ENCODE measurements at places on chromosomes 7 and 10.

DNA sequence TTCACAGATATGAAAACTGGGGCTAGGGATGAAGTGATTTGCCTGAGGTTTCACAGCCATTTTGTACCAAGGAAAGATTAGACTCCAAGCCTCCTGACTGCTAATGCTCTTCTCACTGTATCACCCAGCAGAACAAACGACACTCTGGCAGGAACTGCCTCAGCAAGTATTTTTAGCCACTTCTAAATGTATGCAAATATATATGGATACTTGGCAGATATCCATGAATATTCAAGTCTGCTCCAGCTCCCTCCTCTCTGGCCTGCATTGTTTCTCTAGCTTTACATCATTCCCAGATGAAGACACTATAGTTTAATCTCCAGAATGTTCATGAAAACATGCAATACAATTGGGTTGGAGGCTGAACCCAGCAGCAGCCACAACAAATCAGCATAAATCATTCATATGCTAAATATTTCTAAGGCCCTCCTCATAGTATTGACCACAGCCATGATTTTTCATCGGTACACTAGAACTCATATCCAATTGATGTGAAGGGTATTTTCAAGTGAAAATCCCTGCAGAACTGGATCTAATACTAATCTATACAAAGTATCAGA, 65.5 kb downstream of the HPSE2 start:
- DNase-seq = no peak

GRCh38 chr10:125006921-125007426, 65.1 kb downstream of the ZRANB1 start:
- DNase-seq = no peak

GRCh38 chr7:23357190-23358093, 58.3 kb downstream of the MALSU1 start:
- DNase-seq = no peak

- no peak for DNase-seq
These were observed 37.4 kb upstream of the GARS1 start for GRCh38 chr7:30557245-30557644.

- no peak for DNase-seq
These were observed 99.5 kb upstream of the TNRC18 start for GRCh38 chr7:5523052-5523711.

DNA sequence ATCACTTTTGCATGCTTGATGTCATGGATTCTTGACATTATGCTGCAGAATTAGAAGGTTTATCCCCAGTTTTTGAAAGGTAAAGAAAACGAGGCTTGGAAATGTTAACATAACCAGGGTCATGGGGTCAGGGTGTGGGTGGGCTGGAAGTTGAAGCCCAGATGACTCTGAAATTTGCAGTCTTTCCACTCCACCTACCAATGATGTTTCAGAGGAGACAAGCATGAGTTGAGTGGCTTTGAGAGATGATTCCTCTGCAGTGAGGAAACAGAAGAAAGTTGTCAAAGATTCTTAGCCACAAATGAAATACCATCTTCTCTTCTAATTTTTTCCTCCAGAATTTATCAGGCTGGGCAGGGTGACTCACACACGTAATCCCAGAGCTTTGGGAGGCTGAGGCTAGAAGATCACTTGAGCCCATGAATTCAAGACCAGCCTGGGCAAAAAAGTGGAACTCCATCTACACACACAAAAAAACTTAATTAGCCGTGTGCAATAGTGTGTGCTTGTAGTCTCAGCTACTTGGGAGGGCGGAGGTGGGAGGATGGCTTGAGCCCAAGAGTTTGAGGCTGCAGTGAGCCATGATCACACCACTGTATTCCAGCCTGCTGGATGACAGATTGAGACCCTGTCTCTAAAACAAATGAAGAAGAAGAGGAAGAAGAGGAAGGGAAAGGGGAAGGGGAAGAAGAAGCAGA, 239.1 kb upstream of the AUTS2 start:
- no peak for DNase-seq

DNA sequence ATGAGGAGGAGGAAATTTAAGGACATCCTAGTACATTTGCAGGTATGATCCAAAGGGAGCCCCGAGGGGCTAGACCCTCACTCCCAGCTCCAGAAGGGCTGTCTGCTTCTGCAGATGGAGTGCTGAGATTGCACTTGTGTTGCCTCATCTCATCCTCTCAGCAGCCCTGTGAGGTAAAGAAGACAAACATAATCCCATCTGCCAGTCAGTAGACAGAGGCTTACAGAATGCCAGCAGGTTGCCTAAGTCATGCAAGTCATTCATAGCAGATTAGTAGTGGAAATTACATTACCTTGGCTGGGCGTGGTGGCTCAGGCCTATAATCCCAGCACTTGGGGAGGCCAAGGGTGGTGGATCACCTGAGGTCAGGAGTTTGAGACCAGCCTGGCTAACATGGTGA, 45.4 kb downstream of the BLVRA start:
- no peak for DNase-seq

DNA sequence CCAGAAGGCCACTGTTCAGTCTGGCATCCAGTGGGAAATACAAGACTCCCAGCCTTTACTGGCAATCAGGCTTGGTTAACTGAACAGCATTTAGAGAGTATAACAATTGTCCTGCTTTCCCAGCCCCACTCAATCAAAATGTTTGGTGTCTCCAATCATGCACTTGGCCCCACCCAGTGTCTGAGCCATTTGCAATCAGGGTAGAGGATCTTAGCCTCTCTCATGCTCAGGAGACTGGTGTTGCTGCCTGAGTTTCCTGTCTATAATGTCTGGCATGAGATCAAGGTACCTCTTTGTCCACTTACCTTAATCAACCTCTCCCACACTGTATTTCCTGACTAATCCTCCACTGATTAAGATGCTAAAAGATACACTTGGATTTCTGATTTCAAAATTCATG, 290.2 kb upstream of the GHITM start:
- DNase-seq = no peak

- no peak for DNase-seq
These were observed 30.4 kb downstream of the STEAP1B start for GRCh38 chr7:22469371-22470143.

DNA sequence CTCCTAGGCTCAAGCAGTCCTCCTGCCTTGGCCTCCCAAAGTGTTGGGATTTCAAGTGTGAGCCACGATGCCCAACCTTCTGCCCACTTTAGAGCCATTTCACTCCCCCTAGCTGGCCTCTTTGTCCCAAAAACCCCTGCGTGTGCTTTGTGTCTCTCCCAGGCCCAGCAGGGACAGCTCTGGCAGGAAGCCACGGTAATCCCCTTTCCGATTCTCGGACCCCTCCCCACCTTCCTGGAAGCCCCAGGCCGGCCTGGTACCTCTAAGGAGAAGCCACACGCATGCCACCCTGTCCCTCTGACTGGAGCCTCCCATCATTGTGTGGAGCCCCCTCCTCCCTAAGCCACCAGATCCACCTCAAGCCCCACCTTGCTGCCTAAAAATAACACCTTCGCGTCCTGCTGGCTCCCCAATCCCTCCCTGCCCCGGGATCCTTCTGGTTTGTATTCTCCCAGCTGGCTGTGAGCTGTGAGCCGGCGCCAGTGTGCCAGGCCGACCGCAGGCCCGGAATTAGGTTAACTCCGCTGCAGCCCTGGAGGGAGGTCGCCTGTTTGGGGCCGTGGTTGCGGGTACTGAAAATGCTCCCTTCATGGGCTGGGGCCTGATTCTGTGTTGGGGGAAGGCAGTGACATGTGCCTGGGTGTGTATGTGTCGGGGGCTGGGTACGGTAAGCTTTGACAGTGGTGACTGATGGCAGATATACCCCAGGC, 16.4 kb upstream of the SRRM3 start:
- no peak for DNase-seq

DNA sequence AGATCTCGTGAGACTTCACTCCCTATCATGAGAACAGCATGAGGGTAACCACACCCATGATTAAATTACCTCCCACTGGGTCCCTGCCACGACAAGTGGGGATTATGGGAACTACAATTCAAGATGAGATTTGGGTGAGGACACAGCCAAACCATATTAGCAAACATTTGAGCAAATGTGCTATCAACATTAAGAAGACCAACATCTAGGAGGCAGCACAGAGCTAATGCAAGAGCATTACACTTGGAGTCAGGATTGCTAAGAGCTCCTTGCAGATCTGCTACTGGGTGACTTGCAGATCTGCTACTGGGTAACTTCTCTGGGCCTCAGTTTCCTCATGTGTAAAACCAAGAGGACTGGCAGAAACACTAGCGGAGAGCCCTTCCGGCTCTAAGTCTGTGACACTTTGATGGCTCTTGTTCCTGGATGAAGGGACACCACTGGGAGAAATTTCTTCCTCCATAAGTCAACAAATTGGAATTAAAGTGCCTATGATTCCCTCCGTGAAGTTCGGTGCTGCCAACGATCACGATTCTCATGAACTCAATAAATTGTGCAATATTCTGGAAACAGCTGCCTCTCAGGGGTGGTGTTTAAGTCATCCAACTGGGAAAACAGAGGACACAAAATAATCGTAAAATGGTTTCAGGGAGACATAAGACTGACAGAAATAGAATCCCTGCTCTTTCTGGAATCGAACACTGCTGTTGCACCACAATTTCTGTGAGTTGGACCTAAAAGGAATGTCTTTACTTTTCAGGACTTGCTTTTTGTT, 115.8 kb upstream of the ITGB1 start:
- no peak for DNase-seq

GRCh38 chr10:88370713-88371112, 212.4 kb downstream of the RNLS start:
- DNase-seq = no peak

- DNase-seq = no peak
These were observed 951.0 kb downstream of the SORCS1 start for GRCh38 chr10:106213493-106213892.

DNA sequence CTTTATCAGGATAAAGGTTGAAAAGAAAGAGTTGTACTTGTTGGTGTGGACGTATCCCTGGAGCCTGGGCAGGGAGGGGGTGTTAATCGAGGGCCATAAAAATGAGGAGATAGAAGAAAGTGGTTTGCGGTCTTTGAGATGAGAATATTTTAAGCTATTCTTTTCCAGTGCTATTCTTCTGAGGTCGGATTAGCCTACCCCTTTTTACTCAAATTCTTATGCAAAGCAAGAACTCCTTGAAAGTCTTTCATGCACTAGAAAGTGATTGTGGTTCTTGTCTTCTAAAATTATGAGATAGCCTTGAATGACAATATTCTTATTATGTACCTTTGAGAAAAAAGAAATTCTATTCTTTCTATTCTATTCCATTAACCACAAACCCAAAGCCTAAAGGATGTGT, 201.3 kb upstream of the SEMA3C start:
- no peak for DNase-seq

DNA sequence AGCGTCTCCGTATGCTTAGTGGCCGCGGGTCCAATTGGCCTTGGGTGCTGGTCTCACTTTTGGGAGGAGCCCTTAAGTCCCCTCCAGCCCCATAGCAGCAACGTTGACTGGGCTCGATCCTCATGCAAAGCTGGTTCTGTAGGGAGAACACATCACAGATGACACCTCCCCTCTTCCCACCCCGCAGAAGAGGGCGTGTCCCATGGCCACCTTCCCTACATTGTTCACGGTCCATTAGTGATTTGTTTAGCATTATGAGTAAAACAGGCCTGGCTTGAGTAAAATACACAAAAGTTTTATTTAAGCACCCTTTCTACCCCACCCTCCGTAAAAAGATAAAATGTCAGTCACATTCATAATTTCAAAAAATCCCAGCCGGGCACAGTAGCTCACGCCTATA, 89.1 kb upstream of the SH2B2 start:
- DNase-seq = no peak

DNA sequence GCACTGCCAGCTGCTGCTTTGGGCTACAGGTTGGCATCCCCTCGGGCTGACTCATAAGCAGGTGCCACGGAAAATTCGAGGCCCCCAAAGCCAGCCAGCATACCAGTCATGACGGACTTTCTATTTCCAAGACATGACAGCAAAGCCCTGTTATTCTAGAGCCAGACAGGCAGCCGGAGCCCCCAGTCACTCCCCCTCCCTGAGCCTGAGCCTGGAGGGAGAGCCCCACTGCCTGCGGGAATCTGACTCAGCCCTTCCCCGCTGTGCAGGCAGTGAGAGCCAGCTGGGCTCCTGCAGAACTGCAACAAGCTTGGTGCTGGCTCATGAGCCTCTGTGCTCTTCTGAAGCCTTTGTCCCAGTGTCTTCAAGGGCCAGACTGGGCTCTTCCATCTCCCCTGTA, 15.8 kb downstream of the BTBD16 start:
- peak; percentile 41 for DNase-seq

DNA sequence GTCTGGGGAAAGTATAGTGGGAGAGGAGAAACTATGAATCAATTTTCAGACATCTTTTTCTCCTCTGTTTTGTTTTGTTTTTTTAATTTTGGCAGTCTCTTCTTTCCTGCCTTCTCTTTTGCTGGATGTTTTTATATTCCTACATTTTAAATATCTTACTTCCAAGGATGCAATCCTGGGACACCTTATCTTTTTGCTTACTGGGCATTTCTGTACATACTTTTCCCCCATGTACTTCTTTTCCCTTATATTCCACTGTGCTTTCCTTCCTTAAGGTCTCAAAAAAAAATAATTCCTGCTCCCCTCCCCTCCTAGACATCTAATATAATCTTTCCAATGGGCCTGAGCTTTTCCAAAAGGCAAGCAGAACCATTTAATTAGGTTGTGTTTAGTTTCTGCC, 701.1 kb downstream of the NRG3 start:
- no peak for DNase-seq

GRCh38 chr10:35451151-35452016, 115.1 kb downstream of the CCNY start:
- no peak for DNase-seq

DNA sequence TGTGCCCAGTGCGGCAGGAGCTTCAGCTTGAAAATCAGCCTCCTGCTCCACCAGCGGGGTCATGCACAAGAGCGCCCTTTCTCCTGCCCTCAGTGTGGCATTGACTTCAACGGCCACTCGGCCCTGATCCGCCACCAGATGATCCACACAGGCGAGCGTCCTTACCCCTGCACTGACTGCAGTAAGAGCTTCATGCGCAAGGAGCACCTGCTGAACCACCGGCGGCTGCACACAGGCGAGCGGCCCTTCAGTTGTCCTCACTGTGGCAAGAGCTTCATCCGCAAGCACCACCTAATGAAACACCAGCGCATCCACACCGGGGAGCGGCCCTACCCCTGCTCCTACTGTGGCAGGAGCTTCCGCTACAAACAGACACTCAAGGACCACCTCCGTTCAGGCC, 16.1 kb upstream of the ZNF282 start:
- DNase-seq = no peak

DNA sequence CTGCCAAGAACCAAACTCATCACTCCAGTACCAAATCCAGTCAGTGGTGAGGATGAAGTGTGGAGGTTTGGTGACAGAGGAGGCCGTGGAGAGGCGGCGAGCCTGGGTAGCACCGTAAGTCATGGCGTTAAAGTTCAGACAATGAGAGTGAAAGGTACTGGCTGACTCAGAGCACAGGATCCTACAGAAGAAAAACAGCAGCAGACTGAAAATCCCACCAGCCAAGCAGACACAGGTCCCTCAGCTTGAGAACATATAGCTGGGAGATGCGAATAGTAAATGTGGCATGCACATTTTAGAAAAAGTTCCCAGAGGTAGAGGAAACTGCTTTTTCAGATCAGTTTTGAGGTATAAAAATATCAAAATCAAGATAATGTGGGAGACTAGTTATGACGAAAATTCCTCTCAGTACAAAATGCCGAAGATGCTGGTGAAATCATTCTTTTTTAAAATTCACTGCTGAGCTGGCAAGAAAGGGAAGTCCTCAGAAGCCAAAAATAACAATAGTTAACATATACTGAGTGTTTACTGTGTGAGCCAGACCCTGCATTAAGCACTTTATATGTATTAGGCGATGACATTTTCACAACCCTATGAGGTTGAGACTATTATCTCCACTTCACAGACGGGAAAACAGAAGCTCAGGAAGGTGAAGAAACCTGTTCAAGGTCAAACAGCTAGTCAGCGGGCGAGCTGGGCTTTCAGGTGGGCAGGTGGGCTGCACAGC, 20.9 kb downstream of the PARP12 start:
- DNase-seq = no peak
